Activated B cell treated with CpG ODN at 0.5 μM for 24 hours (primary cell): ENCODE measurements at places on chromosomes 5 and 9.

DNA sequence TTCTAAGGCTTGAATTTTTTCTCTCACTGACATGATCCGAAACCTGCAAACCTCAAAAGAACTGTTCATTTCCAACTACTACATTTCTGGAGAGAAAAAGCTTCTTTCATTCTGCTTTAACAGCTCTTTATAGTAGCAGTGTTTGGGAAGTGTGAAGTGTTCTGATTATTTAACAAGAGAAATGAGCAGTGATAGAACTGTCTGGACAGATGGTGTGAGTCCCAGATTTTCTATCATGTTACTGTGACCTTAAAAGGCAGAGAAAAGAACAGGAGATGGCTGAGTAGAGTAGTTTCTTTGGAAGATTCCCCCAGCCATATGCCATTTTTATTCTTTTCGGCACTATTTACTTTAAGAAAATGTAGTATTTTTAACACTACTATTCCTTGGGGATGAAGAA is 41.3 kb upstream of the TAL2 start:
- no peak for DNase-seq

GRCh38 chr9:87653941-87654340 is 72.0 kb upstream of the CTSL start:
- no peak for DNase-seq

GRCh38 chr9:6870650-6871477 is 113.1 kb downstream of the KDM4C start:
- no peak for DNase-seq

GRCh38 chr9:75418518-75418917 is 330.2 kb downstream of the OSTF1 start:
- no peak for DNase-seq

- no peak for DNase-seq
Measured at GRCh38 chr5:159416438-159416837, 86.2 kb upstream of the IL12B start.

GRCh38 chr5:142314606-142315005 is 10.2 kb downstream of the SPRY4 start:
- no peak for DNase-seq

GRCh38 chr9:136688274-136689107 is 1.2 kb upstream of the AGPAT2 start:
- DNase-seq, result no peak
